ENCODE measurements at places on chromosomes 11 and 22.

DNA sequence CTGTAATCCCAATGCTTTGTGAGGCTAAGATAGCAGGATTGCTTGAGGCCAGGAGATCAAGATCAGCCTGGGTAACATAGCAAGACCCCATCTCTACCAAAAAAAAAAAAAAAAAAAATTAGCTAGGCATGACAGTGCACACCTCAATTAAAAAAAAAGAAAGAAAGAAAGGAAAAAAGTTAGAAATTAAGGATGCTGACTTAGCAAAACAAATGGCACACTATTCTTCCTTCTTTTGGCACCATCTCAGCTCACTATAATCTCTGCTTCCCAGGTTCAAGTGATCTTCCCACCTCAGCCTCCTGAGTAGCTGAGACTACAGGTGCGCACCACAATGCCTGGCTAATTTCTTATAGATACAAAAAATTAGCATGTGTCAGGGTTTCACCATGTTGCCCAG, 33.9 kb downstream of the PC start:
- DNase-seq = no peak

DNA sequence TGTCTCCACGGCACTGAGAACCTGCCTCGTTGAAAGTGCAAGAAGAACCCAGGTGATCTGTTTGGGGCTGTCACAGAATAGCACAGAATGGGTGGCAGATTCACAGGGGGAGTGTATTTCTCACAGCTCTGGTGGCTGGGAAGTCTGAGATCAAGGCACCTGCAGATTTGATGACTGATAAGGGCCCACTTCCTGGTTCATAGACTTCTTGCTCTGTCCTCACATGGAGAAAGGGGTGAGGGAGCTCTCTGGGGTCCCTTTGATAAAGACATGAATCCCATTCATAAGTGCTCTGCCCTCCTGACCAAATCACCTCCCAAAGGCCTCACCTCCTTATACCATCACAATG, 198.5 kb upstream of the SORL1-AS1 start:
- DNase-seq = no peak

- DNase-seq = peak; percentile 22
These were observed 1.8 kb downstream of the SIK3 start for GRCh38 chr11:117096201-117096991.

DNA sequence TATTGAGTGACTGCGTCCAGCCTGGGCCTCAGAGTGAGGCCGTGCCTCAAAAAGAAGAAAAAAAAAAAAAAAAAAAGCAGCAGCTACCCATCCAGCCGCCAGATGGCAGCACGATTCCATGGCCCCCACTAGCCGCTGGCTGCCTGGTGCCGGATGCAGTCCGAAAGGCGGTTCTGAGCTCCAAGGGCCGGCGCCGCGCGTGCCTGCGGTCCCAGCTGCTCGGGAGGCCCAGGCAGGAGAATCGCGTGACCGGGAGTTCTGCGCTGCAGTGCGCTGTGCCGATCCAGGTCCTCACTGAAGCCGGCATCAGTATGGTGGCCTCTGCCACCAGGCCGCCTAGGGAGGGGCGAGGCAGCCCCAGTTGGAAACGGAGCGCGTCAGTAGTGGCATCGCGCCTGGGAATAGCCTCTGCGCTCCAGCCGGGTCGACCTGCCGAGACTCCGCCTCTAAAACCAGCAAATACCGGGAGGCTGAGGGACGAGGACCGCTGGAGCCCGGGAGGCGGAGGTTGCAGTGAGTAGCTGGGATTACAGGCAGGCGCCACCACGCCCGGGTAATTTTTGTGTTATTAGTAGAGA, 19.3 kb downstream of the SCARF2 start:
- peak; percentile 66 for DNase-seq

DNA sequence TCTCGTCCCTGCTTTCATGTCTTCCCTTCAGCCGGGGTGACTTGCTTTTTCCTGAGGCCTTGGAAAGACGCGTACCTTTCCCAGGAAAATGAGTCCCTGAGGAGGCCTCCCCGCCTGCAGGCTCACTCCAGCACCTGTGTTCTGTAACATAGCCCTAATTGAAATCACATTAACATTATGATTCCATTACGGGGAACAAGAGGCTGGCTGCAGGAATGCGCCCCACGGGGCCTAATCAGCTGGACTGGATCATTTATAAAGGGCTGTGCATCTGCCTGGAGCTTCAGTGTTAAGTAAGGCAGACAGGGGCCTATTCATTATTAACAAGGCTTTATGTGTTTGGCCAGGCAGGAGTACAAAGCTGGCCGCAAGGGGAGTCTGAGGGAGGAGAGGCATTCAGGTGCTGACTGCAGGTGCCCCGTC, 41.9 kb upstream of the TSPAN18 start:
- peak; percentile 77 for DNase-seq

All from NCI-H82 (cell line).